ENCODE measurements at places on chromosomes 2 and 18. TPM values are rescaled to one million over a fixed set of nuclear protein-coding genes. Genes with fewer than 3 reads are reported as not detected.

GRCh38 chr2:162301151-162301804 lies 17.2 kb downstream of the IFIH1 start:
- DNase-seq: no peak

DNA sequence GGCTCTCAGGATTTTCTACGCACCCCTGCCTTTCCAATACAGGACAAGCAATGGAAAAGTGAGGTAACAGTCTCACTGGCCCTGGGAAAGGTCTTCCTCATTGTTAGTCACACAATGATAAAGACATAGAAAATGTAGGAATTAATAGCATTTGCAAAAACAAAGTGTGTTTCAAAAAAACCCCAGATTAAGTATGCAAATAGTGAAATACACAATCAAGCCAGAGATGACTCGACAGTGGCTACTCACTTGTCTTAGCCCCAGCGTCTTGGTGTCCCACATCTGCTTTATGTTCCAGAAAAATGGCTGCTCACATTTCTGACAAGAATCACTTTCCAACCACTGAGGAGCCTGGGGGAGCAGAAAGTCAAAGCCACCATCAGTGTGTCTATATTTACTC lies 47.0 kb upstream of the AP1S3 start:
- no peak for DNase-seq

DNA sequence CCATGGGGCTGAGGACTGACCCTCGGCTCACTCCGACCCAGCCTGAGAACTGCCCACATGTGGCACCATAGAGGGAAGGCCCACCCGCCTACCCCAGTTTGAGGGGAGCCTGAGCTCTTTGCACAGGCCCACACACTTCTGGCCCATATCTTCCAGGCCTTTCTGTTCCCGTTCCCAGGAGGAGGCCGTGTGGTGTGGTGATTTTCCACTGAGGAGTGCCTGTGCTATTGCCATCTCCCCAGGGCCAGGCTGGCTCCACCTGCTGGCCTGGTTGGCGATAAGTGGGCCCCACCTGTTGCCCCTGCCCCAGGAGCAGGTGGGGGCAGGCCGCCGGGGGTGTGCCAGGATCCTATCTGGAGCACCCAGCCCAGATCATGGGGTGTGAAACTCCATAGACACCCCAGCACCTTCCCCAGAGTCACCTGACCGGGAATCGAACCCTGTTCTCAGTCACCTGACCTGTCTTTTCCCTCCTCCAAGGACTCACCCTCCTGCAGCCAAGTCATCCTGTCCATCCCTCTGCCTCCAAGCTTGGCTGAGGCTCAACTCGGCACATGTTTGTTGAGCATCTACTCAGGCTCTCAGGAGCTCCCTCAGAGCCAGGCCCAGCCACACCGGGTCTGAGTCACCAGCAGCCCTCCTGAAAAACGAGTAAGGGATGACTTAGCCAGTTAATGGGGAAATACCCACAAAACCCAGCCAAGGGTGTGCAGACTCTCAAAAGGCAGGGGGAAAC lies 120.1 kb downstream of the CYP26B1 start:
- DNase-seq: peak; percentile 23

GRCh38 chr2:12558519-12558918 lies 158.2 kb upstream of the TRIB2 start:
- no peak for DNase-seq

GRCh38 chr2:168703926-168704325 lies 98.5 kb upstream of the NOSTRIN start:
- no peak for DNase-seq

- no peak for DNase-seq
These were observed 861.7 kb upstream of the CNTNAP5 start for GRCh38 chr2:123163398-123163797.

GRCh38 chr2:144522897-144523595 lies 3.1 kb upstream of the ZEB2 start:
- DNase-seq: no peak

DNA sequence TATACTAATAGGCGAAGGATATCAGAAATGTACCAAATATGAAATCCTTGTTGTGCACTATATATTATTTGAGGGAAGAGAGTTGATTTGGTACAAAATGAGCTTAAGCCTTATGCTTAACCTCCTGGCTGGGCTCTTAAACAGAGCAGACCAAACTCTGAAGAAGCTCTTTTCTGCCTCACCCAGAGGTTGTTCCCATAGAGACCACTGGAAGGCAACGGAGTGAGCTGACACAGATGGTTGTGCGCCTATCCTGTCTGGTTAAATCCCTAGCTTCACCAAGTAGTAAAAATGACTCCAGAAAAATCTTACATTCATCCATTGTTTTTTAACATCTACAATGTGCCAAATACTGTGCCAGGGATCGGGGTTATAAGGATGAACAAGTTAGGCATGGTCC lies 55.9 kb upstream of the NOL4 start:
- DNase-seq: no peak

GRCh38 chr2:39512434-39512935 lies 75.4 kb upstream of the MAP4K3 start:
- peak; percentile 64 for DNase-seq

DNA sequence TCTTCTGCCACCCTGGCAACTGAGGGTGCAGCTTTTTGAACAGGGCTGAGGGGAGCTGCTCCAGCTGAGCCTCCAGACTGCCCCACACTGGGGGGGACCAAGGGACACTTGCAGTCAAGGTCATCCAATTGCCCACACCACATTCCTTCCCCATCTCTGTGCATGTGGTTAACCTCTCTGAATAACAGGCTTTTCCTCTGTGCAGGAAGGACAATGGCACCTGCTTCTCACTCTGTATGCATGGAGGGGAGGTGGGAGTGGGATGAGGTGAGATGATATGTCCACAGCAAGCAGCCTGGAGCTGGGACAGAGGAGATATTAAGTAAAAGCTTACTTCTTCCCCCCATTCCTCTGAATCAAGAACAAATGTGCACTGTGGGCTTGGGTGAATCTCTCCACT lies 39.1 kb upstream of the TEX51 start:
- DNase-seq: no peak

GRCh38 chr2:97911206-97911921 lies 84.4 kb downstream of the TMEM131 start:
- DNase-seq: no peak

DNA sequence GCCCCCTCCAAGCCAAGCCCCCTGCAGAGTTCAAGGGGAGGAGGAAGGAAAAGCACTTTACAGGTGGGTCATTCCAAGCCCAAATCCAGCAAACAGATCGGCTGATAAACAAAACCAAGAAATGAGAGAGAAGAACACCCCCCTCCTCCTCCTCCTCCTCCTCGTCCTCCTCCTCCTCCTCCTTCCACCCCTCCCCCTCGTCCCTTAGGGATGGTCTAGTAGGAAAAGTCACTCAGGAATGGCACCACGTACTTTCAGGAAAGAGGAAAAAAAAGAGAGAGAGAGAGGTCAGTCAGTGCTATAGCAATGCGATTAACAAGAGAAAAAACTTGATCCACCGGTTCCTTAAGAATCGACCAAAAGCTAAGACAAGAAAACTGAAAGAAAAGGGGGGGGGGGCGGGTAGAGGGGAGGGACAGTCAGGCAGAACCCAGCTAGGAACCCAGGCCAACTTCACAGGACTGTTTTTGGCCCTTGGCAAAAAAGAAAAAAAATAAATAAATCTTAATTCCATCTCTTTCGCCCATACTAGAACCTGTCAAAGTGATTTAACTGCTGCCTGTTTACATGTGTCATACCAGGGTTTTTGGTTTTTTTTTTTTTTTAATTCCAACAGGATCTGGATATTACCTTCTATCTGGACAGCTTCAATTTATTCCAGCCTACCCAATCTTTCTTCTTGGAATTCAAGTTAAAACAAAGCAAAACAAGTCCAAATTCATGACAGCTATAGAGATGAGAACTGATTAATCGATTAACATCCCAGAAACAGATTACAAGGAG lies 906 bp downstream of the IKZF2 start:
- no peak for DNase-seq

DNA sequence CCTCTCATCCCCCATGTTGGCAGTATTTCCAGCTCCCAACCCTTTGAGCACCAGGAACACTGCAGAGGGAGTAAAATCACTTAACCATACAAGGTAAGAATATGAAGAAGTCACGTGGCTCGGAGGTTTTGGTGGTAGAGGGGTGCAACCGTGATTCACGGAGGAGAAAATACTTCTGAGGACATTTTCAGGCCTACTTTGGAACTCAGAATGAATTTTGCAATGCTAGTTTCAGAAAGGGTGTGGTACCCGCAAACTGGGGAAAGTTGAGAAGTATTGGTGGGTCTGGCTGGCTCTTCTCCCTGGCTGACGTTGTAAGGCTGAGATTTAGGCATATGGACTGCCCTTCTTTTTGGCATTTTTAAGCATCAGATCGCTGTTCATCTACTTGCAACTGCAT lies 442 bp downstream of the SERPINB5 start:
- DNase-seq: no peak

GRCh38 chr18:42534313-42534712 lies 579.3 kb downstream of the PIK3C3 start:
- no peak for DNase-seq

DNA sequence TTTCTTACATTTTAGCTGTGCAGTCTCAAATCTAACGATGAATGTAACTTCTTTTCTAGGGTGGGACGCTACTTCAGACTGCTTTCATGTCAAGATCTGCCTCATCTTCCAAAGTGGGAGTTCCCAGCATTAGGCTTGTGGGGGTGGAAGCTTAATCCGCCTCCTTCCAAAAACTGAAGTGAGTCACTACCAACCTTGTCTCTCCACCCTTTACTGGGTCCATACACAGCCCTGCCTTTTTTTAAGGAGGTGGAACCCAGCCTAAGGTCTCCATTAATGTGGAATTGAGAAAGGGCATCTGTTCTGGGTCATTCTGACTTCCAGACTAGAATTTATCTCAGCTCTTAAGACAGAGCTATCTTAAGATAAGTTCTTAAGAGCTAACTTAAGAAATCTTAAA lies 42.0 kb upstream of the NFE2L2 start:
- no peak for DNase-seq

- DNase-seq: no peak
These were observed 94.8 kb upstream of the THOC1 start for GRCh38 chr18:362311-363290.

- no peak for DNase-seq
These were observed 24.4 kb upstream of the ACKR3 start for GRCh38 chr2:236545248-236545658.

GRCh38 chr2:10425699-10426098 lies 22.4 kb downstream of the ODC1 start:
- no peak for DNase-seq

DNA sequence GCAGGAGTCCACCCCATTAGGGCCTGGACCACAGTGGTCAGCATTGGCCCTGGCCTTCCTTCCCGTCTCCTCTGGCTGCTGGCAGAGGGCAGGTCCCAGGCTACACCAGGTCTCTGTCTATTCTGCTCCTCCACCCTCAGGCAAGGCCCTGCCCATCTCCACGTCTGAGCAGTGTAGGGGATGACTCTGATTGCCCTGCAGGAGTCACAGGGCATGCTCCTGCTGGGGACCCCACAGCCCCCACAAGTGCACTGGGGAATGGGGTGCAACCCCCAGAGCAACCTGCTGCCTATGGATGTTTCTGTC lies 40.0 kb downstream of the STK25 start:
- DNase-seq: no peak

DNA sequence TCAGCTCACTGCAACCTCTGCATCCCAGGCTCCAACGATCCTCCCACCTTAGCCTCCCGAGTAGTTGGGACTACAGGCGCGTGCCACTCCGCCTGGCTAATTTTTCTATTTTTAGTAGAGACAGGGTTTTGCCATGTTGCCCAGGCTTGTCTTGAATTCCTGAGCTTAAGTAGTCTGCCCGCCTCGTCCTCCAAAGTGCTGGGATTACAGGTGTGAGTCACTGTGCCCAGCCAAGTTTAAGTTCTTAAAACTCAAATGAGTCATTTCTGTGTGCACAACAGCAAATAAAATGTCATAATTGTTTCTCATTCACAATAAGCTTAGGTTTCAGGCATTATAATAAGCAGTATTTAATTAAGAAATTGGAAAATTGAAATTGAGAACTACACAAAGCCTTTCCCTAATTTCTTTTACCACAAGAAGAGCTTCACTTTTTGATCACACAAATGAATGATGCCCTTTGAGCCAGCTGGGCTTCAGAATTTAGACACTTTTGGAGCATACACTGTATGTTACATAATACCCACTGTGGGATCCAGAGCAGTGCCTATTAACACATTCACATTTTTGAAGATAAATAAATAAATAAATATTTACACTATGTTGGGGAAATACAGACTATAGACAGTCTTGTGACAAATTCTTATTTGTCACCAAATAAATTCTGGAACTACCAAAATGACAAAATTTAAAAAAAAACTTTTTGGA lies 8.6 kb upstream of the ME2 start:
- DNase-seq: peak; percentile 64

GRCh38 chr2:241576293-241576654 lies 17.7 kb downstream of the BOK start:
- no peak for DNase-seq

DNA sequence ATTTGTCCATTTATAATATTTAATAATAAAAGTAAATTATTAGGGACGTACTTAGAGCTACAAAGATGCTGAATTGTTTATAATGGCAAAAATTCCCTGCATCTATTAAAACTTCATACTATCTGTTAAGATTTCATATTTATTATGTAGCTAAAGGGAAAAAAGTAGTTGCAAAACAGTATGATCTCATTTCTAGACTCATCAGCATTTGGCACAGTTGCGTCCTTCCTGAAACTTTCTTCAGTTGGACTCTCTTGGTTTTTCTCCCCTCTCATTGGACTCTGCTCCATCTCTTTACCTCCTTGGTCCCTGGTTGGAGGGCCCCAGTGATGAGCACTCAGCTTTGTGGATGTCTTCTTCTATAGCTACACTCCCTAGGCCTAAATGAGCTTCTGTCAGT lies 99.6 kb downstream of the TMEM247 start:
- DNase-seq: no peak

- DNase-seq: peak; percentile 48
These were observed 10.4 kb downstream of the ERFE start for GRCh38 chr2:238169048-238169707.

GRCh38 chr2:186713691-186714090 lies 19.8 kb downstream of the FAM171B start:
- DNase-seq: no peak

The FTCDNL1 gene
- 1.5 TPM for total RNA-seq

The ADAM23 gene
- 0.78 TPM for total RNA-seq

The ADGRF3 gene
- total RNA-seq: 0.89 TPM

The TTR gene
- 0.55 TPM for total RNA-seq

The MAP2 gene
- 3.0 TPM for total RNA-seq

The HOXD12 gene
- total RNA-seq: not detected

The SPP2 gene
- total RNA-seq: not detected

The NR4A2 gene
- 6.6 TPM for total RNA-seq

The CXCR1 gene
- not detected for total RNA-seq

The GPBAR1 gene
- 1.5 TPM for total RNA-seq

The SCYGR5 gene
- total RNA-seq: not detected

The ABCG5 gene
- not detected for total RNA-seq

The SLC5A7 gene
- 3.7 TPM for total RNA-seq

The CTLA4 gene
- 0.44 TPM for total RNA-seq

The PPP1R1C gene
- 2.0 TPM for total RNA-seq

The EIF4E2 gene
- total RNA-seq: 49.1 TPM

All from ureter (tissue), 1 donor.